ENCODE measurements at places on chromosomes 7 and 10. TPM values are rescaled to one million over a fixed set of nuclear protein-coding genes. Genes with fewer than 3 reads are reported as not detected.

Gene MRPS24
- 137 TPM for total RNA-seq

Gene ATXN7L1
- total RNA-seq, result 13.8 TPM

Gene PIK3CG
- not detected for total RNA-seq

Gene MMP21
- 0.09 TPM for total RNA-seq

Gene RNF32
- 0.54 TPM for total RNA-seq

Gene ST7
- total RNA-seq, result 16.4 TPM

Gene ZNF786
- 5.2 TPM for total RNA-seq

Gene HYAL4
- not detected for total RNA-seq

Gene LMTK2
- total RNA-seq, result 10.8 TPM

Gene CFAP58
- total RNA-seq, result 0.98 TPM

Gene CARD11
- under 0.01 TPM for total RNA-seq

Gene CRHR2
- not detected for total RNA-seq

Gene STK31
- total RNA-seq, result 0.33 TPM

Gene SLC13A1
- total RNA-seq, result not detected

Gene VIM
- 12,680 TPM for total RNA-seq

Gene GPR141
- not detected for total RNA-seq

Gene PDZD7
- total RNA-seq, result 0.27 TPM

Gene ERVW-1
- not detected for total RNA-seq

Gene GALNT11
- 45.3 TPM for total RNA-seq

Gene IFT22
- total RNA-seq, result 38.1 TPM

Gene HTRA1
- 156 TPM for total RNA-seq

Gene MALRD1
- 0.36 TPM for total RNA-seq

Gene EBLN1
- total RNA-seq, result not detected

Gene TMEM139
- total RNA-seq, result not detected

Gene TAS2R3
- 1.2 TPM for total RNA-seq

Gene MYO1G
- 0.09 TPM for total RNA-seq

Gene VPS37D
- total RNA-seq, result 1.9 TPM

Gene SH2D4B
- not detected for total RNA-seq

Gene CYP3A4
- not detected for total RNA-seq

Gene UCMA
- total RNA-seq, result not detected

Gene TUBB8
- not detected for total RNA-seq

Gene MAT1A
- not detected for total RNA-seq

Gene LCOR
- total RNA-seq, result 32.2 TPM

Gene MINPP1
- 27.5 TPM for total RNA-seq

Gene HOXA9
- not detected for total RNA-seq

Gene TRIM4
- 26.3 TPM for total RNA-seq

Gene CXCL12
- 54.1 TPM for total RNA-seq

Data from fibroblast of the aortic adventitia (primary cell).